ENCODE measurements at places on chromosomes 2 and 18.

- no peak for DNase-seq
Measured at GRCh38 chr18:74982946-74983635, 225.8 kb downstream of the PTGR3 start.

- DNase-seq, result peak; percentile 82
Measured at GRCh38 chr2:207166349-207167098, 776 bp upstream of the KLF7 start.

DNA sequence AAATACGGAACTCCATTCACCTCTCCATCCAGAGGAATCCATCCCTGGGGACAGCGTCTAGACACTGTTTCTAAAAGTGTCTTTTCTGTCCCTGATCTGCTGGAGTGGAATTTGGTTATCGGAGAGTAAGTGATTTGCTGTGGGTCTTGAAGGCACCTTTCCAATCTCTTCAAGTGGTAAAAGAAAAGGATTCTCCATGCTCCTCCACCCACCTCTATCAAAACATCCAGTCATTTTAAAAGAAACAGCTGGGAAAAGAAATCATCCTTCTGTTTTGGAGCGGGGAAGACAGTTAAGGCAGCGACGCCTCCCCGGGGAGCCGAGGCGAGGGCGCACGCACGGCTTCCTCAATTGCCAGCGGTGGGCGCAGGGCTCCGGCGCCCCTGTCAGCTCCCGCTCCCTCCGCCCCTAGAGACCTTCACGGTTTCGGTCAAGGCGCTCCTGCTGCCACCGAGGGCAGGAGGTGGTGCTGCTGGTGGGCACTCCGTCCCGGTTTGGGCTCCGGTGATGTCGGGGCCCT lies 547 bp downstream of the SLC35F5 start:
- peak; percentile 47 for DNase-seq

DNA sequence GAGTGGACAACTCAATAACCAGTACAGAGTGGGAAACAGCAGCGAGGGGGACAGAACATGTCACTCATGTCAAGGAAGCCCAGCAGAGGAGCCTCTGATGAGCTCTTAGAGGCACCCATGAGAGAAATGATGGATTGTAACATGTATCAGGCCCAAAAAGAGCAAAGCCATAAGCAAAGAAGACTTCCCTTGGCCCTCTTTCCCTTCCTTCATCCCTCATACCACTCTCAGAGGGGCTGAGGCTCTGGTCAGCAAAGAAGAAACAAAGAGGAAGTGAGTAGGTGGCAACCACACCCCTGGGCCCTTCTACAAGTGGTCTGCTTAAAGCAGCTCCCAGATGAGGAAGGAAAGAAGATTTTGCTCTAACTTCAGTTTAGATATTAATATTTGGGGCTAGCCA lies 112.8 kb downstream of the CDC42EP3 start:
- peak; percentile 32 for DNase-seq

DNA sequence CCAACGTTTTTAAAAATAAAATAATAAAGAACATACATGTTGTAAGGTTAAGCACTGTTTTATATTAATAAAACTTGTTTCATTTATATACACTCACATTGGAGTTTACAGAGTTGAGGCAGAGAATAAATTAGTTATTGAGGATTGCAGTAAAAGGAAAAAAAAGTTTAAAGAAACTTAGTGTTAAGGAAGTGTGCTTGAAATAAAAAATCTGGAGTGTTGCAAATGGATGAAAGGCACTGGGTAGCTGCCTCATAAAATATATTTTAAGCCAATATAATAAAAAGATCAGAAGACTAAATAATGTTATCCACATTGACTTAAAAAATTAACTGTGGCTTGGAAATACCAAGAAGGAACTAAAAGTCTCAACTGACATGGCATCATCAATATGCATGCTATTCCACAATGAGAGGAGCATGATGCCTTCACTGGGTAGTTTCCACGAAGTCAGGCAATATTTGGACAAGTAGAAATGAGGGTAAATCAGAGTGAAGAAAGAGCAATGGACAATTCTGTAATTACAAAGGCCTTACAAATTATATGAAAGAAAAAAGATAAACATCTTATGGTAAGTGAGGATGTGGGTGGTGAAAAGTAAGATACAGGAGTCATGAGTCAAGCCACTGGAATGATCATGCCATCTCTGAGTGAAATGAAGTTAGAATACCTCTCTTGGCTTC lies 2.5 kb downstream of the GALNT3 start:
- DNase-seq, result no peak

DNA sequence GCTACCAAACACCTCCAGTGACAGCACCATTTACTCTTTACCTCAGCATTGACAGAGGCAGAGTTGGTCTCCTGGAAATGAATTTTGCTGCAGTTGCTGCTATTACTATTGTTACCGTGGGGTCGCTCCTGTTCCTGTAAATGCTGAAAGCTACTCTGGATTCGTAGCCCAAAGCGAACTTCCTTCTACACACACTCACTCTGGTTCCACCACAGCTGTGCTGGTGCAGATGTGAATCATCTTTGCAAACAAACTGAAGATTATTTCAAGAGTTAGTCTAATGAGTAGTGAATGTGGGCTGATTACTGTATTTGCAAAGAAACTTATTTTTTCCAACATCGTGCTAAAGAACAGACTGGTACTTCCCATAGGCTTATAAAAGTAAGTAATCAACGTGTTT lies 304.0 kb downstream of the LPIN1 start:
- DNase-seq, result peak; percentile 55

DNA sequence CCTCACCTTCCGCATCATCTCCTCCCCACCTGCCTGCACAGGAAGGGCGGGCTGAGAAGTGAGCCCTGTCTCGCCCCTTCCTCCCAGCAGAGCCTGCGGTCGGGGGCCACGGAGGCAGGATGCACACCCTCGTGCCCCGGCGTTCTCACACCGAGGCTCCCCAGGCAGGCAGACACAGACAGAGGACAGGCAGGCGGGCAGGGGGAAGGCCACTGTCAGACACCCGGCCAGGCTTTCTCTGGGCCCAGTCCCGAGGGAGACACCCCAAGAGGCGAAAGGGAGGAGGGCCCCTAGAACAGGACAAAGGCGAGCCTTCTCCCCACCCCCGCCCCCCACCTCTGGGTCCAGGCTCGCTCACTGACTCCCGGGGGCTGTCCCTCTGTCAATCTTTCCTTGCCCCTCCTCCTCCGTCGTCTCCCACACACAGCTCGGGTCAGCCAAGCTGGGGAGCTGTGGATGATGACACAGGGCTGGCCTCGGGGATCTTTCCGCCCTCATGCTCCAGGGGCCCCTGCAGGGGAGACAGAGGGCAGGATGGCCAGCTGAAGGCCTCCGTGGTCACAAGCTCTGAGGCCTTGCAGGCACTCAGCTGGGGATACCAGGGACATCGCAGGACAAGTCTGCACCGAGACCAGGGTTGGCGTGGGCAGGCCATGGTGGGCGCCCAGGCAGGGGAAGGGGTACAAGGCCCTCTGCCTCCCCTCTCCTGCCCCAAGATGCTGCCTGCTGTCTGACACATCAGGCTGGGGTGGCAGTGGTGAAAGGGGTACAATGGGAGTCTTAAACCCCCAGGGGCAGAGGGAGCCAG lies 24.9 kb downstream of the BIN1 start:
- DNase-seq, result peak; percentile 82

GRCh38 chr2:44944102-44944951 lies 2.8 kb downstream of the SIX3 start:
- DNase-seq, result no peak

- no peak for DNase-seq
Measured at GRCh38 chr2:73776869-73777519, 2.9 kb downstream of the DUSP11 start.

- DNase-seq, result no peak
Measured at GRCh38 chr2:47652061-47652690, 130.8 kb upstream of the MSH6 start.

DNA sequence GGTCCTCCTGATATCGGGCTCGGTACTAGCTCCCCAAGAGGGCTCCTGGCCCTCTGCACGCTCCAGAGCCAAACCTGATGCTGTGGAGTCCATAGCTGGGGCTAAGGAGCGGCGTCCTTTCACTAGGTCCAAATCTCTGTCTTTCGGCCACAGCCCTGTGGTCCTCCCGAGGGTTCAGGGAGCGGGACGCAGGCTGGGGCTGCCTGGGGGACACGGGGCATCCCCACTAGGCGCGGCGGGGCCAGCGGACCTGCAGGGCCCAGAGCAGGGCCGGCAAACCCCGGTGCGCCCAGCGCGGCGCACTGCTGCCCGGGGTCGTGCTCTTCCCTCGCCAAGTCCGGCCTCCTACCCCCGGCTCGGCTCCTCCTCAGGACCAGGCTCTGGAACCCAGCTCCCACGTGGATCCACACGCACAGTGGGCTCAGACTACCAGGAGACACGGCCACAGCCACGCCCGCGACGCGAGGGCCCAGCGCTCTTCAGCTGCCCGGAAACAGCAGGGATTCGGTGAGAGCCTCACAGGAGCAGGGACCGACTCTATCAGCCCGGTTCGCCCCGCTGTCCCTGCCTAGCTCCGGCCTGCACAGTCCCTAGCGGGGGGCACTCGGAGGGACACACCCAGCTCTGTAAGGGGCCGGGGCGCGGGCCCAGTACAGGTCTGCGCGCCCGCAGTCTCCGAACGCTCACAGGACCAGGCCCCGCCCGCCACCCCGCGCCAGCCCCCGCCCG lies 593 bp downstream of the ZNF514 start:
- DNase-seq, result peak; percentile 39

GRCh38 chr18:23824669-23825068 lies 135.4 kb downstream of the LAMA3 start:
- no peak for DNase-seq

DNA sequence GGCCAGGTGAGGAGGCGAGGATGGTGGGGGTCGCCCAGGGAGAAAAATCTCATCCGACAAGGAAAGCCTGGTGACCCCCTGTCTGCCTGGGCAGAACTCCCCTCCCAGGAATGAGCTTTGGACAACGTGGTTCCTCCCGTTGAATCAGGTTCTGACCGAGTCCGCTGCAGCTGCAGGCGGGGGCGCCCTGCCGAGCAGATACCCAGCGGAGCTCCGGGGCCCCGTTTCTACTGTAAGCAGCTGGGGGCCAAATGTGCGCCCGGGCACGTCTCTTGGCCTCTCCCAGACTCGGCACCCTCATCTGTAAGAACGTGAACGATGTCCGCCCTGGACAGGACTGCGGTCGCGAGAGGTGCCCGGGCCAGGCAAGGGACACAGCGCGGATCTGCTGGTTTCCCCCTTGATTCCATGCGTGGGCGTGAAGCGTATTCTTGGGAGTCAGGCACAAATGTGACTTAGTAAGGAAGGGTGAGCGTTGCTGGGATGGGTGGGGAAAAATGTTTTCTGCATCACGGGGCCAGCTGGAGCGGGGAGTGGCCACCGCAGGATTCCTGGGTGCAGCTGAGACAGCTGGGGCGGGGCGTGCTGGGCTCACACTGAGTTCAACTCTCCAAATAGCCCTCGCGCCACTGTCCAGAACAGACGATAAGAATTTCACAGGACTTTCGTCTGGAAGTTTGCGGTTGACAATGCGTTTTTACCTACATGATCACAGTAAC lies 20.2 kb upstream of the TUBB6 start:
- no peak for DNase-seq

DNA sequence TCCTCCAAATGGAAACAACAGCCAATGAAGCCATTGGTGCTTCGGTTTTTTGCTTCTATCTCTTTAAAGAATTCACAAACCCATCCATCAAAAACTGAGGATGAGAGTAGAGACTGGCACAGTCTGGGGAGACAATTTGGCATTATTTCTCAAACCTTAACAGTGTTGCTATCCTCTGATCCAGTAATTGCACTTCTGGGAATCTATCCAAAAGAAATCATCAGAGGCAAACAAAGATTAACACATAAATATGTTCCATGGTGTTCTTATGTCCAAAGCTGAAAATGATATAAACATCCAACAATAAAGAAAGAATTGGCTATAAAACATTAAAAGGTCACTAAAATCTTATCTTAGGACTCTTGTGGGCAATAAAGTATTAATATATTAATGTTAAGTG lies 35.1 kb downstream of the REEP1 start:
- no peak for DNase-seq

- DNase-seq, result no peak
Measured at GRCh38 chr18:13676471-13676870, 49.9 kb downstream of the FAM210A start.

GRCh38 chr2:98828793-98829371 lies 98.0 kb upstream of the MGAT4A start:
- DNase-seq, result no peak

- no peak for DNase-seq
Measured at GRCh38 chr18:70385474-70385873, 96.6 kb downstream of the SOCS6 start.

DNA sequence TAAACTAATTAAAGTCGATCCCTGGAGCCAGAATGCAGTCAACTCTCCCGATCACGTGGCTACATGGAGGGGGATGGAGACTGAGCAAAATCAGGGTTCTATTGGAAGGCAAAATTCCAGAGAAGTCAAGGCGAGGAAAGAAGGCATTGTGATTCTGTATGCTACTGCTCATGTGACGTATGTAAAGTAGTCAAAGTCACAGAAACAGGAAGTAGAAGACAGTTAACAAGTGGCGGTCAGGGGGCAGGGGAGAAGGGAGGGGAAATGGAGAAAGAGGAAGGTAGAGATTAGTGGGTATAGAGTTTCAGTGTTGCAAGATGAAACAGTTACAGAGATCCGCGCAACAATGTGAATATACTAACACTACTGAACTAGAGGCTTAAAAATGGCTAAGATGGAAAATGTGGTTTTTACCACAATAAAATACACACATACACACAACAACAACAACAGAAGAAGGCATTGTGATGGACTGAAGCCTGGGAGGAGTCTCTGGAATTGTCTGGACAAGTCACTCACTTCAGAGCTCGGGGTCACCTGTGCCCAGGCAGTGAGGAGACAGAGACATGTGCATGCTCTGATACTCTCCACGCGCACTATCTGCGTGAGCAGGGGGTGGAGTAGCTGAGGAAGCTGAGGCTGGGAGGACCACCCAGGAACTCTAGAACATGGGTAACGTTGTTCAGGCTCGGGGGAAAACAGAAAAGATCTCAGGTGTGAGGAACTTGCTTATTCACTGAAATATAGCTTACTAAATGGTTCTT lies 89.9 kb upstream of the CDCA7 start:
- peak; percentile 79 for DNase-seq

DNA sequence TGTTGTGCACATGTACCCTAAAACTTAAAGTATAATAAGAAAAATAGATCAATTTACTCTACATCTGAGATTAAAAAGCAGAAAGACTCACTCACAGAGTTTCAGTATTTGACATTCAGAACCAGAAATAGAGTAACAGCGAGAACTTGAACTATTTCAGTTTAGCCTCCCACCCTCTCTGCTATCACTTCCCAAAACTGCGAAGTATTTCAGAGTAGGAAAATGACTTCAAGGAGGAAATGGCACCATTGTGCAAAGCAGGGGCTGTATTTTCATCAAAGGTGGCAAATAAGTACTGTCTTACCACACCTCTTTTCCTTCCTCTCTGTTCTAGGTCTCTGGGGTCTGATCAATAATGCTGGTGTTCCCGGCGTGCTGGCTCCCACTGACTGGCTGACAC lies 13.6 kb downstream of the DHRS9 start:
- DNase-seq, result peak; percentile 47

DNA sequence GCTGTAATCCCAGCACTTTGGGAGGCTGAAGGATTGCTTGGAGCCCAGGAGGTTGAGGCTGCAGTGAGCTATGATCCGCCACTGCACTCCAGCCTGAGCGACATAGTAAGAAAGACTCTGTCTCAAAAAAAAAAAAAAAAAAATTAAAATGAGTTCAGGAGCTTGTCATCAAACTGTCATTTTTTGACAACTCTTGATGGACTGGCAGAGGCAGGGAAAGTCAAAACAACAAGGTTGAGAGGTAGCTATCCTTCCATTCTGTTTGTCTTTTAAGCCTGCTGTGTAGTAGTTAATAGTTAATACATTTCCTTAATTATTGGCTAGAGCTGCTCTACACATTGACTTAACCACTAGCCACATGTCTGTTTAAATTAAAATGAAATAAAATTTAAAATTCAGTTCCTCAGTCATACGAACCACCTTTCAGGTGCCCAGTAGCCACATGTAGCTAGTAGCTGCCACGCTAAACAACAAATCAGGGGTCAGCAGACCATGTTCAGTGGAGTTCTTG lies 22.7 kb downstream of the DPYSL5 start:
- DNase-seq, result no peak
